ENCODE measurements at places on chromosomes 7 and 10.

GRCh38 chr7:55514546-55515265 lies 57.6 kb downstream of the VOPP1 start:
- DNase-seq, result no peak

- DNase-seq, result no peak
Observed at GRCh38 chr7:100024020-100024619, 8.7 kb downstream of the ZKSCAN1 start.

GRCh38 chr10:21715531-21716195 lies 181.6 kb downstream of the MLLT10 start:
- DNase-seq, result peak; percentile 44

- no peak for DNase-seq
Observed at GRCh38 chr10:95056744-95057363, 12.4 kb downstream of the CYP2C8 start.

GRCh38 chr10:132886211-132887099 lies 55.9 kb downstream of the CFAP46 start:
- DNase-seq, result no peak

GRCh38 chr7:46363688-46364087 lies 442.6 kb upstream of the IGFBP3 start:
- no peak for DNase-seq

DNA sequence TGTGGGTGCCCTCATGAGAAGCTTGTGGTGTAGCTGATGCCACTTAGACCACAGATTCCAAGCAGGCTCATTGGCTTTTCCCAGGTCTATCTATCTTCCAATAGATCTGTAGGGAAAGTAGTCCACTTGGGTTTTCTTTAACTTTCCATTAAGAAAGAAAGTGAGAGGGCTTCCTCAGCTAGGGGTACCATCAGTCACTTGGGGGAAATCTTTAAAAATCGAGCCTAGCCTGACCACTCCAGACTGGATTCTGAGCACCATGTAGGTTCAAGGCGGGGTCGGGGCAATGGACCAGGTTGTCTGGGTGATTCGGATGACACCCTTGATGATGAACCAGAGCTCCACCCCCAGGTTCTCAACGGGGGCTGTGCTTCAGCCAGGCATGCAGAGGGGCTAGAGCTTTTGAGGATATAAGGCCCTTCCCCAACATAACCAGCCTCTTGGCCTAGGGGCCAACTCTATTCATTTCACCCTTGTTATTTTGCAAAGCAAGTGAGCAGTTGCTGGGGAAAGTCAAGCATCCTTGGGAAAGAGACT lies 27.0 kb downstream of the ITPRIP start:
- DNase-seq, result no peak

GRCh38 chr10:33963729-33964128 lies 629.3 kb upstream of the NRP1 start:
- no peak for DNase-seq

DNA sequence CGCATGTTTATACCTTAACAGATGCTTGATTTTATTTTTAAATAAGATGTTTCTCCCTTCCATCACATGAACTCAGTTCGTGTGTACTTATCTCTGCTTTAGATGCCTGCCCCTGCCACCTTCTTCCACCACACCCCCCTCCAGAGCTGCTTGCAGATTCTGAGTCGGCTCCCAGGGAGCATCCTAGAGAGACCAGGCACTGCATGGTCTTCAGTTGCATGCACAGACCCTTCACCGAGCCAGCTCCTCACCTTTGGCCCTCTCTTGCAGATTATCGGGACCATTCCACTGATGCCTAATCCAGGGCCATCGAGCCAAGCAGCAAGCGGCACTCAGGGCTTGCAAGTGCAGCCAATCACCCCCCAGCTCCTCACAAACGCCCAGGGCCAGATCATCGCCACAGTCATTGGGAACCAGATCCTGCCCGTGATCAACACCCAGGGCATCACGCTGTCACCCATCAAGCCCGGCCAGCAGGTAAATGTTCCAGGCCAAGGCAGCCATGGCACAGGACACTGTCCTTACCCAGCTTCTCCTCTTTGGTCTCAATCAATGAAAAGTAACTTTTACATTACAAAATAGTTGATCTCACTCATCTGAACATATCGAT lies 133.3 kb upstream of the YAE1 start:
- no peak for DNase-seq

- DNase-seq, result no peak
Observed at GRCh38 chr10:105774881-105775280, 1133.8 kb downstream of the SORCS3 start.

GRCh38 chr7:2496375-2496774 lies 20.2 kb upstream of the GRIFIN start:
- no peak for DNase-seq

- DNase-seq, result no peak
Observed at GRCh38 chr10:50294582-50294981, 43.3 kb upstream of the ASAH2 start.

Measured in Caki2 (cell line).